M059J (cell line): ENCODE measurements at places on chromosomes 13 and 19. TPM values are rescaled to one million over a fixed set of nuclear protein-coding genes. Genes with fewer than 3 reads are reported as not detected.
A peak's percentile ranks its signal among the peaks of the same experiment; 100 is the strongest.

DNA sequence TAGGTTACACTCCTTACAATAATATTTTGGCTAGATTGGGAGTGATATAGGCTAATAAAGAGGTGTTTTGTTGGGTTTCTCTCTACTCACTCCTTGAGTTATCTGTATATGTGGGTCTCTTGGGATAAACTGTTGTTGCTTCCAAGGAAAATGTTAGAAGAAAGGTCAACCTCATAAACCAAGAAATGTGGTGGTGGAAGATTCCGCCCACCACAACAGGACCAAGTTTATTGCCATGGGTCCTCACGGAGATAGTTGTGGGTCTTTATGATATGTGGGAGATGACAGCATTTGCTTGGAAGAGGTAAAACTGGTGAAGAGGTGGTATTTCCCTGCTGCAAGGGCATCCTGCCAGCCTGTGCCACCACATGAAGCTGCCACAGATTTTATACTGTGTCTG, 259.6 kb downstream of the DCLK1 start:
- no peak for DNase-seq

DNA sequence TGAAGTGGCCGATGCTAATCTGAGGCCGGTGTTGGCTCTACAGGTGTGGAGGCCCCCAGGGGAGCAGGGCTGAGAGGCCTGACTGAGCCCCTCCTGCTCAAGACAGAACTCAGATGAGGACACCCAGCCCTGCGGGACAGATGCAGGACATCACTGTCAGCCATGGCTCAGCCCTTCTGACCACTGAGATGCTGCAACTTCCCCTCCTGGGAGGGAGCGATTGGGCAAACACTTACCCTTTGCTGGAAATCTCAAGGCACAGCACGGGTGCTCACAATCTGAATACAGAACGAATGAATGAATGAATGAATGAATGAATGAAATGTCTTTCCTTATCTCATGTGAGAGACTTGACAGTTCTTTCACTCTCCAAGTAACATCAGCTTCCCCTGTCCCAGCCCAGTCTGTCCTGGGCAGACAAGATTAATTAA, 3.5 kb upstream of the SIGLEC7 start:
- no peak for DNase-seq

- DNase-seq: no peak
Observed at GRCh38 chr13:106738186-106738678, 170.3 kb upstream of the ARGLU1 start.

ATP8B3 gene
- total RNA-seq: 5.8 and 6.4 TPM in 2 replicates

TMEM86B gene
- 1.2 and 1.7 TPM in 2 replicates for total RNA-seq

GRCh38 chr13:26053418-26053980, 1.7 kb upstream of the SHISA2 start:
- DNase-seq: peak; percentile 11

TMEM238 gene
- total RNA-seq: 1.1 and 1.2 TPM in 2 replicates

GRCh38 chr13:20285530-20285929, 53.4 kb upstream of the GJB6 start:
- DNase-seq: no peak

CLDN10 gene
- total RNA-seq: 0.25 and 0.39 TPM in 2 replicates

BRME1 gene
- 2.3 and 3.2 TPM in 2 replicates for total RNA-seq

PPFIA3 gene
- total RNA-seq: 2.4 and 4.8 TPM in 2 replicates

KLK2 gene
- not detected in 2 replicates for total RNA-seq

- no peak for DNase-seq
Observed at GRCh38 chr13:89627996-89628395, 1719.5 kb upstream of the MIR17HG start.

NALCN gene
- total RNA-seq: 0.17 and 1.4 TPM in 2 replicates

TEX29 gene
- not detected in 2 replicates for total RNA-seq

B3GNT8 gene
- total RNA-seq: not detected in 2 replicates

TSSK6 gene
- total RNA-seq: 0.07 and 2.1 TPM in 2 replicates

- no peak for DNase-seq
Observed at GRCh38 chr13:84237143-84237542, 354.9 kb upstream of the SLITRK1 start.

FAM174C gene
- total RNA-seq: 108 and 128 TPM in 2 replicates

DNA sequence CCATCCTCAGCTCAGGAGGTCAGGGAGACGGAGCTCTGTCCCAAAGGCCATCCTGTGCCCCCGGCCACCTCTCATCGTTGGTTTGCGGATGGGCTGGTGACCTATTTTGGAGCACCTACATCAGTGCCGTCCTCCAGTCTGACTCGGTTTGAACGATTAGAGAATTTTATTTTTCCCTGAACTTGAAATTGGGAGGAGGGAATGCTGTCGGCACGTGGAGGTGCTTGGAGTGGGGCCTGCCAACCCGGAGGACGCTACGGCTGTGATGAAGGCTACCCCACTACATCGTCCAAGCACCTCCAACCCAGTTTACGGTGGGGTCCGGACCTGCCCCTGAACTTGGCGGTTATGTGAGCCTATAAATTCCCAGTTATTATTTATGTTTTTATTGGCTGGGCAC, 3.0 kb upstream of the ZNF554 start:
- no peak for DNase-seq

- DNase-seq: peak; percentile 68
Observed at GRCh38 chr13:35876601-35877000, 254.6 kb downstream of the DCLK1 start.

DPF1 gene
- 8.3 and 18.3 TPM in 2 replicates for total RNA-seq

DNA sequence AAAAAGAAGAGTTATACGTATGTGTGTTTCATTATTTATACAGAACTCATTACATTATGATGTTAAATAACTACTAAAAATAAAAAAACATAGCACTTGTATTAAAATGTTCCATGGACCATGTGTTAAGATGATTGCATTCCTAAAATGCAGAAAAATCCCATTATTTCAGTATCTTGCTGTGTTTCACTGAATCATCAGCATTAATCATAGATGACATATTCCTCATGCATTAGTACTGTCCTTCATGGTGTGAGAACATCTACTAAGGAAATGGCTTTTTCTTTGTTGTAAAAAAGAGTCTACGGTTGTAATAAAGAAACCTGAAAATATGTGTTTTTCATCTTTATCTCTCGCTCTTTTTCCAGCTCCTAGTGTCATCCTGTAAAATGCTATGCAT, 416.5 kb downstream of the FGF14 start:
- DNase-seq: no peak

MEF2B gene
- total RNA-seq: 0.25 and 0.94 TPM in 2 replicates

KLHL1 gene
- total RNA-seq: not detected in 2 replicates

DNA sequence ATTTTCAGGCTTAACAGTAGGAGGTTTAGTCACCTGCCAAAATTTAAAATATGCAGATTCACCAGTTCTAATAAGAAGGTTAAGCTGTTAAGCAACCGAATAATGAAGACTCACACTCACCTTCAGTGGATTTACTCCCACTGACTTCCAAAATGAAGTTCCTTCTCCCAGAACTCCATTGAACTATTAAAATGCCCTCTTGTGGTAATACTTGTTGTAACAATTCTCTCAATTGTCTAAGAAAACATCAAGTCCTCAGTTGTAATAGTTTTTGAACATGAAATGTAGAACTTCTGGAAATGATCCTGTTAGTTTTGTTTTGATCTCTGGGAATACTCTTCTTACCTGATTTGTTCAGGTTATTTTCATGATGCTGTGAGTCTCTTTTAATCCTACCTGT, 522.0 kb upstream of the ATXN8OS start:
- DNase-seq: no peak

- peak; percentile 77 for DNase-seq
Observed at GRCh38 chr19:42412227-42412626, 15.0 kb downstream of the LIPE start.

DNA sequence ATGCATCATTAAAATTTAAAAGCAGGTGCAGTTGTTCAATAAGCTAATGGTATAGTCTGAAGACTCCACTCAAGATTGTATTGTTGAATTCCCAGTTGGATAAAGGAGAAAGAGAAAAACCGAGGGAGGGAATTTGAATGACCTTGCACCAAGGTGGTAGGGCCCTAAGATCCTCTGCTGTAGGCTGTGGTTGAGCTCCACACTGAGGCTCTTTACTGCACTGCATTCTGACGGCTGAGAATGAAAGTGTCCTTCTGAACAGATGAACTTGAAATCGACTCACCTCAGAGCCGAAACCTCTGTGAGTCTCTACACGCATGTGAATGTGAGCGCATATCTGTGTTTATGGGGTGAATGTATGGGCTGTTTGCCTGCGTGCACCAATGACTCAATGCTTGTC, 388.9 kb upstream of the DACH1 start:
- DNase-seq: peak; percentile 63

DNA sequence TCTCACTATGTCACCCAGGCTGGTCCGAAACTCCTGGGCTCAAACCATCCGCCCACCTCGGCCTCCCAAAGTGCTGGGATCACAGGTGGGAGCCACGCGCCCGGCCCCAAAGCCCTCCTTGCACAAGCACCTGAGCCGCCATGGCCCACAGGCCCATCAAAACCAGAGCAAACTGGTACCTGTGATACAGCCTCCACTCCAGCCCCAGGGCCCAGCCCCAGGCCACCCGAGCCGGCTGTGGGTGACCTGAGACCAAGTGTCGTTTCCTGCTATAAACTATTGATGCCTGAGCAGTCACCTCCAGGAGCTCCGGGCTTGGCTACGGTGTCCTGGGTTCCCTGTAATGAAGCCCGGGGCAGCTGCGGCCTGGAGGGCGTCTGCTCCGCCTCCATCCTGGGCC, 9.7 kb upstream of the PTBP1 start:
- no peak for DNase-seq

OVOL3 gene
- total RNA-seq: 0.39 TPM in 1 of 2 replicates, not detected in the other

DNA sequence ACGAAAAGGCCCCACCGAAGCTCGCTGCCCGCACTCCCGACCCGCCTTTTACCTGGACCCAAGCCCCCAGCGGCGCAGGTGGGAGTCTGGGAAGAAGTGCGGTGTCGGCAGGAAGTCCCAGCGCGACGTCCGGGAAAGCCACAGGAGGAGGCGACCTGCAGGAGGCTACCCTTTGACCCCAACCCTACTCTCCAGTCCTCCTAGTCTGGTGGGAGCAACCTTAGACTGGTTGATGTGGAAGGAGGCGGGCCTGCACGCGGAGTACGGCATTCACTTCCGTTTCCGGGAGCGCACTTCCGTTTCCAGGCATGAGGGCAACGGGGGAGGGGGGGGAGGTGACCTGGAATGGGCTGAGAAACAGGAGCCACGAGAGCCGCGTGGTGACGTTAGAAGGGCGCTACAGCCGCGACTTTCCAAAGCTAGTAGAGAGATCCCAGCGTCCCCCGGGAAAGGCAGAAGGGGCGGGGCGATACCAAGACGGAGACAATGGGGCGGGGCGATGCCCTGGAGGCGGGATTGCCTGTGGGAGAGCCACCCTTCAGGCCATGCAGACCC, 28.5 kb downstream of the ZNF266 start:
- peak; percentile 84 for DNase-seq

DNA sequence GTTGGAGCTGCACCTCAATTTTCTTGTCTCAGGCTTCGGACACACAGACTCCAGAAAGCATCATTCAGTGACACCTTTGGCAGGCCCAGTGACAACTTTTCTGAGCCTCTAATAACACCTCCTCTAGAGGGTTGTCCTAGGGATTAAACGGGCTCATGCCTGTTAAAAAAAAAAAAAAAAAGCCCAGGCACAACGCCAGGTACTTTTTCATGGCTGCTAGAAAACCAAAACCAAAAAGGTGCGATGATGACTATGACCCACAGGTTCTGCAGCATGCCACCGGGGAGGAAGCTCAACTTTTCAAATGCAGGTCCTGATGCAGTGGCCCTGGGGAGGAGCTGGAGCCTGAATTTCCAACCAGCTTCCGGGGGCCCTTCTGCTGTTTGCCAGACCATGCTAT, 184.2 kb downstream of the ABCC4 start:
- peak; percentile 38 for DNase-seq

CATSPERD gene
- total RNA-seq: not detected in 2 replicates

DNA sequence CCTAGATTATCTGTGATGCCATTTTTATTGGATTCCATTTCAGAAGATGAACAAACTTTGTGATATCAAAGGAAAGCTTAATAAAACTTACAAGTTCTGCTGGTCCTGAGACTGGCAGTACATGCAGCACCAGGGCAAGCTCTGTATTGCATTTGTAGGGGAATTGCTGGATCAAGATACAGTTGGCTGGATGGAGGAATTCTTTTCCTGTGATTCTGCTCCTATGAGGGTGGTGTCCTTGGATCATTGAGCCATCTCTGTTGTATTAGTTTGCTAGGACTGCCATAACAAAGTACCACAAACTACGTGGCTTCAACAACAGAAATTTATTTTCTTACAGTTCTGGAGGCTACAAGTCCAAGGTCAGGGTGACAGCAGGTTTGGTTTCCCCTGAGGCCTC, 33.9 kb upstream of the CSNK1A1L start:
- no peak for DNase-seq

DNA sequence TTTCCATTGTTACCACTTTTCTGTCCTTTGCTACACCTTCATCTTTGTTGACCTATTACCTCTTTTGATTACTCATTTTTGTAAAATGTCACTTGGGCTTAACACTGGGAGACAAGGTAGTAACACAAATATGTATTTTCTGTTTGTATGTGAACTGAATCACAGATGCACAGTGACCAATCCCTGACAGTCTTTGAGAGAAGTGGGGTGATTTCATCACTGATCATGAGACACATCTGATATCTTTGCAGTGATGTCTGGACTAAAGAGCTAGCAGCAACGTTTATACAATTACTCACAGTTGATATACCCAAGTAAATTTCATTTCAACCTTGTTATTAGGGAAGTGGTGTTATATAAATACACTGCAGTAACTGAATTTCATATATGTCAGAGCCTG, 1397.4 kb upstream of the SPRY2 start:
- no peak for DNase-seq

DNA sequence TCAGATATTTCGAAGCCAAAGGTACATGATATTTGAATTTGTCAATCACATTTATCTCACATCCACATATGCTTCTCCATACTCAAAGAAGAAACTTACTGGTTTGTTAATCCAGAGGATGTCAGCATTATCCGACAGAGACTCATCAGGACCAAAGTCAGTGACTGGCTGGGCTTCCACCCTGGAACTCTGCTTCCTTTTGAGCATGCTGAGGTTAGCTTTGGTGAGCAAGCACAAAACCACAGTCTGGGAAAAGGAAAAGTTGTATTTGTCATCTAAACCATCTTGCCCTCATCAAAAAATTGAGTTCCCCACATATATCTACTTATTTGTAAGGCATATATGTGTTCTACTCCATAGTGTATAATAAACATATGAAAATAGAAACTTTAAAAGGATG, 17.4 kb downstream of the NALCN start:
- peak; percentile 77 for DNase-seq

DNA sequence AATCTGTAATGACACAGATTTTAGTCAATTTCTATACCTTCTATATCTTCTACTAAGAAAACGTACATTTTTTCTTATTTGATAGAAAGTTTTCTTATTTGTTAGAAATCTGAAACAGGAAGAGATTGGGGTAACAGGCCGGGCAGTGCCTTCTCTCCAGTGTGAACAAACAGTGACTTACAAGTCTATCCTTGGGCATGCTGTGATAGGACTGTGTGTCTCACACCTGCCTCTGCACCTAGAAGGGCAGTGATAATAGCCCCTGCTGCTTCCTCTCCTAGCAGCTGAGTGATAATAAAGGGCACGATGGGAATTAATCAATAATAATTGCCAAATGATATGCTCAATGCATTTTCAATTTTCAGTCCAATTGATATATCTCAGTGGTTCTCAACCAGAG, 1.4 kb downstream of the TMEM272 start:
- DNase-seq: no peak

- peak; percentile 71 for DNase-seq
Observed at GRCh38 chr19:40605216-40605971, 4.2 kb downstream of the LTBP4 start.

DACH1 gene
- total RNA-seq: not detected in 2 replicates
